ENCODE measurements at places on chromosomes 2 and 18.

DNA sequence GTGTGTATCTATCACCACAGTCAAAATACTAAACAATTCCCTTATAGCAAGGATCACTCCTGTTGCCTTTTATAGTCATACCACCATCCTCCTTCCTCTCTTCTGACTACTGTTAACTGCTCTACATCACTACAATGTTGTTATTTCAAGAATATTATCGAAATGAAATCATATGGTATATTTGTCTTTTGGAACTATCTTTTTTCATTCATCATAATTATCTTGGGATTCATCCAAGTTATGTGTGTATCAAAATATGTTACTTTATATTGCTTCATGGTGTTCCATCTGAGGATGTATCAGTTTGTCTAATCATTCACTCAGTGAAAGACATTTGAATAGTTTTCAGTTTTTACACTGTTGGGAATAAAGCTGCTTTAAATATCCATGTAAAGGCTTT is 1423.0 kb upstream of the PIK3C3 start:
- no peak for DNase-seq

GRCh38 chr2:237408335-237409000 is 5.5 kb downstream of the COL6A3 start:
- no peak for DNase-seq

- DNase-seq = no peak
Observed at GRCh38 chr2:31067259-31067658, 71.0 kb downstream of the GALNT14 start.

- peak; percentile 78 for DNase-seq
Observed at GRCh38 chr2:227324995-227325838, at the start of gene MFF. MFF (plus strand) TSS chr2:227325251; CDS start chr2:227330666, 5,415 bp downstream.

- DNase-seq = no peak
Observed at GRCh38 chr2:168571061-168571460, 115.0 kb downstream of the CERS6 start.

DNA sequence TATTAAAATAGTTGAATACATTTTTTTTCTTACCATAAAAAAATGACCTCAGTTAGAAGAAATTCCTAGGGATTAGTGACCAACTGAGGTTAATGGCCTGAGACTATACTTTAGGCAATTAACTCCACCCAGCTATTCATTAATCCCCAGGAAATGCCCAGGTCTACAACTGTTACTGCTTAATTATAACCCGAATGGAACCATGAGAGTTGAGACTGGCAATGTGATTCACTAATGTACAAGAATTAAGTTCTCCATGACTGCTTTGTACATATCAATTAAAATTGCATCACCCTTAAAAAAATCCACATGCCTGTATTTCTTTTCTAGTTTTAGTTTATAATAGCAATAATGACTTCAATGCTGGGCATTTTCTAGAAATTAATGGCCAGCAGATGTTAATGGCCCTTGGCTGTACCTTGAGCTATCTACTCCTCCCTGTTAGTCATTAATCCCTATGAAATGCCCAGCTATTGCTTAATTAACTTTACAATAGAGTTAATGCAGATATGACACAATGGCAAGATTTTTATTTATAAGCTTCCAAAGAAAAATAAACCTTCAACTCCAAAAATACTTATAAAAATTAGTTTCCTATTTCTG is 44.1 kb downstream of the ERBB4 start:
- peak; percentile 47 for DNase-seq

GRCh38 chr18:39347701-39348100 is 1782.1 kb upstream of the CELF4 start:
- no peak for DNase-seq

DNA sequence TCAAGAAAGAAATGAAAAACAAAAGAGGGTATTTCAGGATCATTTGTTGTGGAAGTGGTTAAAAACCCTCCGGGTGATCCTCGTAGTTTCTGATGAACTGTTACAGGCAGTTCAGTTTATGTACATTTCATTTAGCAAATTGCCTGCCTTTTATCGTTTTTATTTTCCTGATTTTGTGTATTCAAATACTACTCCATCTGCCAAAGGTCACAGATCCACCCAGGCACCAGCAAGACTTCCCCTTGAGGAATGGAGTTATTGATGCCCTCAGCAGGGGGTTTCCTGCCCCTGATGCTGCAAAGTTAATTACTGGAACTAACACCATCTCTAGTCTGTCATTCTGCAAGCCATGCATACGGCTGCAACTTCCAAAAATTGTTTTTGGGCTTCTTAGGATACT is 641.9 kb downstream of the SLC4A3 start:
- DNase-seq = peak; percentile 91

- no peak for DNase-seq
Observed at GRCh38 chr2:135198481-135198880, 146.4 kb downstream of the RAB3GAP1 start.

DNA sequence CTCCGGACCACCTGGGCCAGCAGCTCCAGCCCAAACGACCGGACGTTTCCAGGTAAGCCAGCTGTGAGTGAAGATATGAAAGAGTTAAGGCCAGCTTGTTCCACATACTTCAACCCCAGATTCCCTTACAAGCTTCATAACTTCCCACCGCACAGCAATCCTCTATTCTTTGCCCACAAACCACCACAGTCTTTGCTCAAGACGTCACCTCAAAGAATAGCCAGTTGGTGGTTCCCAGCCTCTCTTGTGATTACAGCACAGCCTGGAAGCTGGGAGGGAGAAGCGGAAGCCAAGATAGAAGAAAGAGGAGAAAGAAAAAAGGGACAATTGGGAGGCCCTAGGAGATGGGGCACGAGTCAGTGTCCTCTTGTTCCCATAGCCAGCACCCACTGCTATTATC is 70.6 kb downstream of the NRP2 start:
- no peak for DNase-seq

GRCh38 chr2:205405752-205406151 is 276.5 kb upstream of the NRP2 start:
- DNase-seq = no peak

- DNase-seq = no peak
Observed at GRCh38 chr2:207144173-207144785, 21.5 kb downstream of the KLF7 start.

- no peak for DNase-seq
Observed at GRCh38 chr2:46979571-46979979, 64.0 kb upstream of the MCFD2 start.

DNA sequence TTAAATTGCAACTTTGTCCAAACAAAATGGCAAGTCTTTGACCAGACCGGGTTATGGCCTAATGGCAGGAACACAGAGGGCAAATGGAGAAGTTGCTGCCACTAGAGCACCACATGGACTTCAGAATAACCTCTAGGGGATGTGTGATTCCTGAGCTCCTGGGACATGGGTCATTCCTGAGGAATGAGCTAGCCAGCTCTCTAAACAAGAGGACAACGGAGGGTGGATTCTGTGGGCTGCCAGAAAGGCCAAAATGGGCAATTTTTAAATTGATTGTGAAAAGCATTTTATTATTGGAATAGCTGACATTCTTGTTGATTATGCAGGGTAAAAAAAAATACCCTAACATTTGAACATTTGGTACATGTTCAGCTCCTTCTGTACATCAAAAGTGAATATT is 109.8 kb upstream of the FZD5 start:
- DNase-seq = no peak

Data from NCI-H748 treated with DMSO at 0.1 percent for 48 hours (cell line).